ENCODE measurements at places on chromosomes 2 and 18.

GRCh38 chr18:38368246-38368645 lies 802.6 kb upstream of the CELF4 start:
- DNase-seq, result no peak

GRCh38 chr2:73701968-73702665 lies 35.0 kb downstream of the TPRKB start:
- DNase-seq, result no peak

DNA sequence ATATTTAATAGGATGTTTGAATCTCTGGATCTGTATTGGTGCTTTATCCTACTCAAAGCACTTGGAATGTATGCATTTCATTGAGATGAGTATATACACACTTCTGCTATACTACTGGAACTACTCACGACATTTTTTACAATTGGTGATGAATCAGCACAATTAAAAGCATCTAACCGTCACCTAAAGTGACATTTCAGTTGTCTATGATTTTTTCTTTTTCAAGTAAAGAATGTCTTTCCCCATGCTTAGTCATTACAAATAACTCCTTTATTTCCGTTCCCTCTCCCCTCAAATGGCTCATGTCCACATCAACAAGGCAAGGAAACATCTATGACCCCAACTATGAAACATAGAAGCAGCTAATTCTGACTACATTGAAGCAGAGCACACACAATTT lies 77.3 kb downstream of the CLIP4 start:
- no peak for DNase-seq

DNA sequence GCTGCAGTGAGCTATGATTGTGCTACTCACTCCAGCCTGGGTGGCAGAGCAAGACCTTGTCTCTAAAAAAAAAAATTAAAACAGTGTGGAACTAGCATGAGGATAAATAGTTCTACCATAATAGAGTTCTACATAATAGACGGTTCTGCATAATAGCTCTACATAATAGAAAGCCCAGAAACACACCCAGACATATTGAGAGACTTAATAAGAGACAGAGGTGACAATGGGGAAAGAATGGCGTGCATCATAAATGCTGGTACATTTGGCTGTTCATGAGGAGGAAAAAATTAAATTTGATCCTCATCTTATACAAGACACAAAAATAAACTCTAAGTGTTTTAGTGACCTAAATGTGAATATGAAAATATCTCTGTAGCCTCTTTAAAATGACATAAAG lies 58.5 kb downstream of the PTRHD1 start:
- DNase-seq, result no peak

- no peak for DNase-seq
Observed at GRCh38 chr18:26722565-26722931, 143.0 kb downstream of the AQP4 start.

All from tongue (tissue), 3 donors.